ENCODE measurements at places on chromosomes 12 and 14.

DNA sequence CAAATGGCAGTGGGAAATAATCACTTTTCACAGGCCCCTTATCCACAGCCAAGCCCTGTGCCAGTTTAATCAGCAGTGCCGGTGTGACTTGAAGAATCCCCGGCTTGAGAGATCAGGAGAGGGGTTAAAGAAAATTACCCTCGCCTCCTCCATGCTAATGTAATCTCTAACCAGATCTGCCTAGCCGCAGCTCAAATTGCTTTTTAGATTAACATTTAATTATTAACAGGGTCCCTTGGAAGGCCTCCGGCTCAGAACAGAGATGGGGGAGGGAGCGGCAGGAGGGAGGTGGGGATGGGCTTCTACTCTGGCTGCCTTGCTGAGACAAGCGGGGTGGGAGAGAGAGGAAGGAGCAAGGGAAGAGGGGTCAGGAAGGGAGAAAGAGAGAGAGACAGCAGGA is 24.0 kb downstream of the FAM222A start:
- DNase-seq = no peak

DNA sequence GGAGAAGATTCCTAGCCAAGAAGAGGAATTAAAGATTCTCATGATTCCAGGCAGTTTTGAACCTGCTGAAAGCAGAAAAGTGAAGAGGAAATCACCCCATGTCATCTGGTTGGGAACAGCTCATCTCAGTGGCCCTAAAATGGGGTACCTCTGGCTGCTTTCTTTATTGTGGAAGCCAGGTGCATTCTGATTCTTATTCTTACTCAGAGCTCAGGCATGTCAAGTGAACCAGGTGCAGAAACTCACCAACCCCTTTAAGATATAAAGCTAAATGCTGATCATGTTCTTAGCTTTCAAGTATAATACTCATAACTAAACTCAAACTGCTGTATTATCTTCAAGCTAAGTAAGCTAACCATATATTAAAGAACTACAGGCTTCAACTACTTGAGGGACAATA is 253.9 kb upstream of the ARID2 start:
- no peak for DNase-seq

DNA sequence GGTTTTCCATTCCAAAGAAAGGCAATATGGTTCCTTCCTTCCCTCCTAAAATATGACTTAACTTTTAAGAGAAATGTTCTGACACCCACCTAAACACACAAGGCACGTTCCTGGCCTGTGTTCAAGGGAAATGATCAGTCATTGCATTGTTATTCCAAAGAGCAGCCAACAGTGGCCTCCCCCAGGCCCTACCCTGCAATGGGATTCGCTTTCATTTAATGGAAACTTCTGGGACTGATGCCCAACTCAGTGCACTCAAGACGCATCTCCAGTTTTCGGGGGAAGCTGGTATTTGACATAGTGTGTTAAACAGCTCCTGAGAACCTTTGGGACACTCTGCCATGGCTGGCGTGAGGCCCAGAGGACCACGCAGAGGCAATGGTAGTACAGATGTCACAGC is 65.9 kb downstream of the DDX51 start:
- no peak for DNase-seq

DNA sequence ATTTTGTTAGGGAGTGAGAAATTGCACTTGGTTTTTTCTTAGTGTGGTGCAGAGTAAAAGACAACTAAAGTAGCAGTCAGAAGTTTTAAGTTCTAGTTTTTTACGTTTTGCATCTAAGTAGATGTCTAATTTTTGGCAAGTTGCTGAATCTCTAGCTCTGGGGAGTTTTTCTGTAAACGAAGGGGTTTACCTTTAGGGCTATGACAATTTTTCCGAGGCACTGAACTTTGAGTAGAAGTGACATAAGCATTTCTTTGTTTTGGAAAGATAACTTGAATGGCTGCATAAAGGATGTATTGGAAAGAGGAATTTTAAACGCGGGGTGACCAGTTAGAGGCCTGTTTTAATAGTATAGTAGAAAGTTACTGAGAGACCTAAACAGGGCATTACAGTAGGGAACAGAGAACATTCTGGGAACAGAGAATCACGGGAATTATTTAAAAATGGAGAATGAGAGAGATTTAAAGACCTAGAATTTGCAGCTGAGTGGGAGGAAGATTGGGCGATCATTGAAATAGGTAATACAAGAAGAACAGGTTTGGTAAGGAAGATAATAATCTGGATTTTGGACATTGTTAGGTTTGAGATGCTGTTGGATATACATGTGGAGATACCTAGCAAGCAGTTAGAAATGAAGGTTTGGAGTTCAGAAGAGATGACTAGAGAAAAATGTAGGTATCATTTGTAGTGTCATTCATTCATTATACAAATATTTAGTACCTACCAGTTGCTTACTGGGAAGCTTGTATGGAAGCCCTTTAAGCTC is 1.2 kb downstream of the ZNF410 start:
- no peak for DNase-seq

DNA sequence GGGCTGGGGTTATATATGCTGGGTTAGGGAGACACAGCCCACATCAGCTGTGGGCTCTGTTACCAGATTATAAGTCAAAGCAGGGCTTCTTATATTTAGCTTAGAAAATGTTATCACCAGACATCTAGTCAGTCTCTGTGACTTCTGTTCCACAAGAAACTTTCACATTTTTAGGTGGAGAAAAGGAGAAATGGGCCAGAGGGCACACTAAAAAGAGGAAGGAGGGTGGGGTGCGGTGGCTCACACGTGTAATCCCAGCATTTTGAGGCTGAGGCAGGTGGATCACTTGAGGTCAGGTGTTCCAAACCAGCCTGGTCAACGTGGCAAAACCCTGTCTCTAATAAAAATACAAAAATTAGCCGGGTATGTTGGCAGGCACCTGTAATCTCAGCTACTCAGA is 28.0 kb upstream of the SLC38A1 start:
- no peak for DNase-seq

DNA sequence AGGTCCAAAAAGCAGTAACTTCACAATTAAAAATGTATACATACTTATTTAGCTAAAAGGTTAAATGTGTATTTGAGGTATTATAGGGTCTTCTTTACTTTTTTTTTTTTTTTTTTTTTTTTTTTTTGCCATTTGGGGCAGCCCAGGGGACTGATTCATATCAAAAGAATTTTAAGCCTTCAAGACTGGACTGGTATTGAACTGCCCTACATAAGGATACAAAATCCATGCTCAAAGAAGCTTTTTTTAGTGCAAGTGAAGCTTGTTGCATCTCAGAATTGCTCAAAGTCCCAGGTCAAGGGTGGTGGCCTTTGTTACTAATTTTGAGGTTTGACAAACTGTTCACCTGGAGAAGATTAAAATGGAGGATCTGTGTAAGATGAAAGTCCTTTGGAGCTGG is 124.0 kb downstream of the APAF1 start:
- DNase-seq = no peak

DNA sequence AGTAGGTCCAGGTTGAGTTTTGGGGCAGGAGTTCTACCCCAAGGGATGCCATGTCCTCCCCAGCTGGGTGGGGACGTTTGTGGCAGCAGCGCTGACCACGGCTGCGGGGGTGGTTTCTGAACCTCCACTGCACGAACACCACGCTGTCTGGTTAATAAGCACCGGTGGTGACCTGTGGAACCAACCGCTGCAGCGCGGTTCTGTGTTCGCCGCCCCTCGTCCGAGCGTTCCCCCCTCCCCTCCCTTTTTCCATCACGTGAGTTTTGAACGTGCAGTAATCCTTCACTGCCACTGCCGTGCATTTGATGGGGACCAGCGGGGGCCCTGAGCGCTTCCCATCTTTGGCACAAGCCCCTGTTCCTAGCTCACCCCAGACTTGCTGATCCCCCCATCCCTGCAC is 6.4 kb upstream of the ADSS1 start:
- DNase-seq = no peak

GRCh38 chr14:64824471-64824870 is 55.2 kb downstream of the SPTB start:
- no peak for DNase-seq

- no peak for DNase-seq
These were observed 345.0 kb upstream of the SFSWAP start for GRCh38 chr12:131365821-131366260.

DNA sequence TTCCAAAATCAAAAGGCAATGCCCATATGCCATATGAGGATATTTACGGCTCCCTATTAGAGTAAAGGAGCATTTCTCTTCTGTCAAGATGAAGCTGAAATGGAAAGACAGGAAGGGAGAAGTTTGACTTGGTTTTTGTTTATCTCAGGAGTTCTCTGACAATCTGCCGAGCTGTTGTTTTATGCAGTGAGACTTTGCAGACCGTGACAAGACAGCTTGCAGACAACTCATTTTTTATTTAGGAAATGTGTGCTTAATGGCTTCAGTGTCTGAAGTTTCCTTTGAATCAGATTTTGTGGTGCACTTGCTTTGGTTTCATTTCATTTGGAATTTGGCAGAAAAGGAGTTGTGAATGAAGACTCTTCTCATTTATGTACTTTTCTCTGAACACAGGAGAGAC is 145.4 kb downstream of the C12orf50 start:
- DNase-seq = no peak

- DNase-seq = no peak
These were observed 11.0 kb upstream of the MMP17 start for GRCh38 chr12:131817241-131817640.

DNA sequence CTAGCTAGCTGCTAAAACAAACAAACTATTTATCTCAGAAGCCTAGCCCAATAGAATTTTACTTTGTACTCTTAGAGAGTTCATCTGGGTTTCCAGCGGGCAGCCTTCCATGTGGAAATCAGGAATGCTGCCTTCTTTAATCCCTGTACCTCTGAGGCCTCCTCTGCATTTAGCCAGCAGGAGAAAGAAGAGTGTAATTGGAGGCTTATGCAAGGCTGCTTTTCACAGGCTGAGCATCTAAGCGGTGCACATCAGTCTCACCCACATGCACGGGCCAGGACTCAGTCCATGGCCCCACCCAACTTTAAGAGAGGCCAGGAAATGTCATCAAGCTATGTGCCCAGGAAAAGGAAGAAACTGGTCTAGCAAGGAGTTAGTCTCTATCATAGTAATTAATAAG is 14.0 kb upstream of the PTGDR start:
- DNase-seq = no peak

GRCh38 chr14:93090826-93091555 is 24.7 kb downstream of the ITPK1 start:
- DNase-seq = no peak

DNA sequence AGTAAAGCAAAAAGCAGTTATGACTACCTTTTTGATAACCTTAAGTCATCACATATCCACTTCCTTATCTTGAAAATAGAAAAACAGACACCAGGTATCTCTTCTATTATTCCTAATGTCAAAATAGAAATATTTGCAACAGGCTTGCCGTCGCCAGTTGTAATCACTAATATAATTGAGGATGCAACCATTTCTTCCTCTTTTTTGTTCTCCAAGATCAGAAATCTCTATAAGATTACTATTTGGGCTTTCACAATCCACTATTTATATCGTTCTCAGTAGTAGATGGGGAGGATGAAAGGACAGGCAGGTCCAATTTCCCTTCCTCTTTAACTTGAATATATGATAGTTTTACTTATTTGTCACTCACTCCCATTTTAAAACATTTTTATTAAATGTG is 130.2 kb upstream of the HMGA2 start:
- DNase-seq = no peak

GRCh38 chr14:59595071-59595470 is 18.5 kb upstream of the CCDC175 start:
- no peak for DNase-seq

GRCh38 chr14:95500772-95501401 is 15.6 kb downstream of the SYNE3 start:
- no peak for DNase-seq

- DNase-seq = no peak
These were observed 6.5 kb downstream of the KRT85 start for GRCh38 chr12:52360663-52361271.

- DNase-seq = no peak
These were observed 52.3 kb downstream of the PLEKHA5 start for GRCh38 chr12:19181666-19182426.

DNA sequence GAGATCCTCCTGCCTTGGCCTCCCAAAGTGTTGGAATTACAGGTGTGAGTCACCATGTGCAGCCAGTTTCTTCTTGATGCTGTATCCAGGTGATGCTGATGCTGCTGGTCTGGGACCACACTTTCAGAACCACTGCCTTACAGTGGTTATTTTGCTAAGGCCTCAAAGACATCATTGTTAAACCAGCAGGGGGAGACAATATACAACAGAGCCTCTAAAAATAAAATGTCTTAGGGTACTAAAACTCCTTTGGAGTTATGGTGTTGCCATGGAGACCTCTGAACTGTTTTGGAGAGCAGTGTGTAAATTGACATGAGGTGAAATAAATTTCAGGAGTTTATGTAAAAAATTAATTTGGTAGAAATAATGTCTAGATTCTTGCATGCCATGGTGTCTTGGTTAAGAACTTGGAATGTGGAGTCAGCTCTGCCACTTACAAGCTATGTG is 1.1 kb upstream of the ARG2 start:
- DNase-seq = peak; percentile 87

DNA sequence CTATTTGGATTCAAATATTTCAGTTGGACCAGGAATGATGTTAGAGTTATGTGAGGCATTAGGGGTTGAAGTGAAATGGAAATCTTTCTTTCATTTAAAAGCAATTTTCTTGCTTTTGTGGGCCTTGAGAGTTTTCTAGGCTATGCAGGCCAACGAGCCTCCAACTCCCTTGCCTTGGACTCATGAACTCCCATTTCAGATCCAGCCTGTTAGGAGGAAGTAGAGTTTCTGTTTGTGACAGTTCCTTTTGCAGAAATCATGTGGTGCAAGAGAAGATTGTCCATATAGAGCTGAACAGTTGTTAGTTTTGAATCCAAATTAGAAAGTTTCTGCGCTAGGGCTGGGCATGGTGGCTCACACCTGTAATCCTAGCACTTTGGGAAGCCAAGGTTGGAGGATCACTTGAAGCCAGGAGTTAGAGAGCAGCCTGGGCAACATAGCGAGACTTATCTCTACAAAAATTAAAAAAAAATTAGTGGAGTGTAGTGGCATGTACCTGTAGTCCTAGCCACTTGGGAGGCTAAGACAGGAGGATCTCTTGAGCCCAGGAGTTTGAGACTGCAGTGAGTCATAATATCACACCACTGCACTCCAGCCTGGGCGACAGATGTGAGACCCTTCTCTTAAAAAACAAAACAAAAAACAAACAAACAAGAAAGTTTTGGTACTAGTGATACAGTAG is 47.3 kb upstream of the MED13L start:
- DNase-seq = no peak

- DNase-seq = no peak
These were observed 60.8 kb upstream of the EEA1 start for GRCh38 chr12:92989715-92990484.

DNA sequence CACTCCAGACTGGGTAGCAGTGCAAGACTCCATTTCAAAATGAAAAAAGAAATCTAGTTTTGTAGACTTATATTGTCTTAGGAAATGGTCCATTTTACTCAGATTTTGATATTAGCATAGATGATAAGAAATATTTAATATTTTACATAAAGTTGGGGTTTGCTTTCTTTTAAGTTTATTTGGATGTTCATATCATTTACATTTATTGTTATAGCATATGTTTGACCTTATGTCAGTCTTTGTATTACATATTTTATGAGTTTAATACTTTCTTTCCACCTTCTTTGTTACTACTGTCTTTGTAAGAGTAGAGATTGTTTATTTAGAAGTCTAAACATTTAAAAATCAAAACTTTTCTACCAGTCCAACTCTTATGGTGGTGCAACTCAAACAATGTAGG is 162.7 kb upstream of the OTX2 start:
- DNase-seq = no peak

GRCh38 chr12:24950231-24950834 is 1.4 kb upstream of the BCAT1 start:
- no peak for DNase-seq

Measured in CD4-positive, alpha-beta T cell treated with Interleukin-10 for 1 hour (primary cell).